ENCODE measurements at places on chromosomes 5 and 9.

GRCh38 chr9:130693426-130694191 lies at the start of gene EXOSC2:
Gene EXOSC2, plus strand, starts transcription at chr9:130693780. Its CDS starts 12 bp downstream, at chr9:130693792.
- DNase-seq, result peak; percentile 92

DNA sequence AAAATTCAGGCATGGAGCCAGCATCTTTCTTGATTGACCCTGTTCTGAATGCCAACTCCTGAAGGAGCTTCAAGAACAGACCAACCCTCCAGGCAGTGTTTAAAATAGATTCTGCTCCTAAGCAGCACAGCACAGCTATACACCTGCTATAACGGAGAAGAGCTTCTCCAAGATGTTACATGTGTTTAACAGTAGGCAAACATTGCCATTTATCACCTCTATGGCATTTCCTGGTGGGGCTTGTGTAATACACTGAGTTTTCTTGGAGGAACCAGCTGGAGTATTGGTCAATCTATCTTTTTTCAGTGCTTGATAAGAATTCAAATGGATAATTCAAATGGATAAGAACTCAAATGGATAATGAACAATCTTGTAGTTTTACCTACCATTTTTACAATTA lies 615.1 kb downstream of the CDH12 start:
- no peak for DNase-seq

GRCh38 chr5:52964138-52964537 lies 25.0 kb upstream of the ITGA2 start:
- no peak for DNase-seq

DNA sequence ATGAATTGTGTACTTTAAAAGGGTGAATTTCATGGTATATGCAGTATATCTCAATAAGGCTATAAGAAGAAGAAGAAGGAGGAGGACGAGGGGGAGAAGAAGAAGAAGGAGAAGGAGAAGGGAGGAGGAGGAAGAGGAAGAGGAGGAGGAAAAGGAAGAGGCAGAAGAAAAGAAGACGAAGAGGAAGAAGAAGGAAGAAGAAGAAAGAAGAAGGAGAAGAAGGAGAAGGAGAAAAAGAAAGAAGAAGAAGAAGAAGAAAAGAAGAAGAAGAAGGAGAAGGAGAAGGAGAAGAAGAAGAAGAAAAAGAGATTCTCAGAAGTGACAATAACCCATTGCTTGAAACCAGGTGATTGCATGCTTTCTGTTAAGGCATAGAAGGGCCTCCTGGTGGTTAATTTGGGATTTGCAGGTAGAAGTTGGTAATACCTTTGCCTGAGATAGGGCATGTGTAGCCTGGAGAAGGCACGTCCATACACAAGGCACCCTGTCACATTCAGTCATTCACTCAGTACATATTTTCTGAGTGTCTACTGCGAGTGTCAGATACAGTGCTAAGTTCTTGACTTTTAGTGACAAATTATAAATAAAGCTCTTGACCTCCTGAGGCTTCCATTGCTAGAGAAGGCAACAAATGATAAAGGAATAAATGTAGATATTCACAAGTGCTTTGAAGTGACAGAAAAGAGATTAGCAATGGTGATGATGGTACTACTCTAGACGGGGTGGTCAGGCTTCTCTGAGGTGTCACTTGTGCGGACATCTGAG lies 231.3 kb downstream of the NPR3 start:
- DNase-seq, result no peak

DNA sequence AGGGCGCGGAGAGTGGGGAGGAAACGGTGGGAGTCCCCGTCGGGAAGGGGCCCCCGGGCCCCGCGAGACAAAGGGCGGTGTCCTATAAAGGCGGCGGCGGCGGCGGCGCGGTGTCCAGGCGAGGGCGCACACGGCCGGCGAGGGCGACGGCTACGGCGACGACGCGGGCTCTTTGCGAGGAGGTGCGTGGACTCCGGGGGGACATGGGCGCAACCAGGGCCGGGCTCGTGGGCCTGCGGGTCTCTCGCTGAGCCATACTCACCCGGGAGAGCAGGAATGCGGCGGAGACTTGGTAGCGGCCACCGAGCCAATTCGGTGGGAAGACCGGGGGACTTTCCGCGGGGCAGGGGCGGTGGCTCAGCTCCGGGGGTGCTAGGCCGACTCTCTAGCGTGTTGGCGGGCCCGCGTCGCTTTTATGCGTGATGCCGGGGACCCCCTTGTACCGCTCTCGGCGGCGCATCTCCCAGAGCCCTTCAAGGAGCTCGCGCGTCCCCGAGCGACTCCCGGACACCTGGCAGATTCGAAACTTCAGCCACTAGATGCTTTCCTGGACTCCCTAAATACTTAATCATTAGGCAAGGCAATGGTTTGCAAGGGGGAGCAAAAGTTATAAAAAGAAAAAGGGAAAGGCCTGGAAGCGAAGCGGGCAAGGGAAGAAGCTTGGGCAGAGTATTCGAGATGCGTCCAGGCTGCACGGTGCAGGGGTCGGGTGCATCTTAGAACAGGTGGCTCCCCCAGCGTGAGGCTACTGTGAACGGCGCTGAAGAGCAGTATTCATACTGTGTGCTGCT lies 5.9 kb upstream of the TAL2 start:
- DNase-seq, result no peak

GRCh38 chr9:89956907-89957306 lies 352.1 kb downstream of the GADD45G start:
- DNase-seq, result no peak

- DNase-seq, result no peak
These were observed 729 bp upstream of the HAND1 start for GRCh38 chr5:154478752-154479159.

- no peak for DNase-seq
These were observed 79.6 kb downstream of the DROSHA start for GRCh38 chr5:31452314-31452713.

GRCh38 chr9:134484479-134484878 lies 157.1 kb upstream of the COL5A1 start:
- DNase-seq, result no peak

GRCh38 chr9:13137426-13137825 lies 142.1 kb downstream of the MPDZ start:
- DNase-seq, result no peak

GRCh38 chr9:33288828-33289483 lies 1.4 kb upstream of the NFX1 start:
- DNase-seq, result no peak

DNA sequence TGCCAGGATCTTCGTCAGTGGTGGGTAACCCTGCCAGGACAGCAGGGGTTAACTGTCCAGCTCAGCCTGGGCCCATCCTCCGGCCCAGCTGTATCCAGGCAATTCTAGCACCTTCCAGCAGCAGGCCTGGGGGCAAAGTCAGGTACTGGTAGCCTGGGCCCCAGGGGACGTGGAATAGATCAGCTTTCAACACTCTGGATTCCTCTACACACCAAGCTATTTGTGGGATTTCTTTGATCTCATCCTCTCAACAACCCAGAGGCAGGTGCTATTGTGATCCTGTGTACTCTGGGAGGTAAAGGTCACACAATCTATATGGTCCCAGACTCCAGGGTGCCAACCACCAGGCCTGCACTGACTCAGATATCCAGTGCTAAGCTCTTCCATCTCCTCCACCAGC lies 8.7 kb upstream of the SPOUT1 start:
- no peak for DNase-seq

DNA sequence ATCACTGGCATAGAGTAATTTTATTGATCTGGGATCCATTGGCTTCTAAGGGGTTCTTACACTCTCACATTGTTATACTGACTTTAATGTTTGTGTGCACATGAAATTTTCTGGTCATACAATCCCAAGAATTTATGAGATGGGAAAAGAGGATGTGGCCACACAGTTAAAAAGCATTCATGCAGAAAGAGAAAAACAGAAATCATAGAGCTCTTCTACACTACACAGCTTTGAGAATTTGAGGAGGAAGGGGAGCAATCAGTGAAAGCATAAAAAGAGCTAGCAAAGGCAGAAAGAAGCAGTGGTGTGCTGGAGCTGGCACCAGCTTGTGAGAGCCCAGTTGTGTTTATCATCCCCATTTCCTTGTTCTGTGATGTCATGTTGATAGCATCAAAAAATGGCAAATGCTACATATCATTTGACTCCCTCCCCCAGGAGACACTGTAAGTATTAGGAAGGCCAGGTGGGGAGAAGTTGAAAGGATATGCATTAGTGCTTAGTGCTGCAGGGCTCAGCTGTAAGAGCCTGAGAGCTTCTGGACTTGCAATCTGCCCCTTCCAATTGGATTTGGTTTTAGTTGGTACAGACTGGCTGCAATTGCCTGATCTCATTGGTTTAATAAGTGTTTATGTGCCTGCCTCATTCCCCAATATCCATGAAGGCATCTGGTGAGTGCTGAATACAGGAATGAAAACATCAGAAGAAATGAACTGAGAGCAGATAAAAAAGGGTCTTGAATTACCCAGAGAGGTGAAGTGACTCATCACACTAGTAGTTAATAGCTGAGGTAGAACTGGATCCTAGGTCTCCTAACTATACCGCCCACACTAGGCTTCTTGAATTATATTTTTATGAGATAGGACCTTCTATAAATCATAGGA lies 30.9 kb downstream of the RHOBTB3 start:
- no peak for DNase-seq

DNA sequence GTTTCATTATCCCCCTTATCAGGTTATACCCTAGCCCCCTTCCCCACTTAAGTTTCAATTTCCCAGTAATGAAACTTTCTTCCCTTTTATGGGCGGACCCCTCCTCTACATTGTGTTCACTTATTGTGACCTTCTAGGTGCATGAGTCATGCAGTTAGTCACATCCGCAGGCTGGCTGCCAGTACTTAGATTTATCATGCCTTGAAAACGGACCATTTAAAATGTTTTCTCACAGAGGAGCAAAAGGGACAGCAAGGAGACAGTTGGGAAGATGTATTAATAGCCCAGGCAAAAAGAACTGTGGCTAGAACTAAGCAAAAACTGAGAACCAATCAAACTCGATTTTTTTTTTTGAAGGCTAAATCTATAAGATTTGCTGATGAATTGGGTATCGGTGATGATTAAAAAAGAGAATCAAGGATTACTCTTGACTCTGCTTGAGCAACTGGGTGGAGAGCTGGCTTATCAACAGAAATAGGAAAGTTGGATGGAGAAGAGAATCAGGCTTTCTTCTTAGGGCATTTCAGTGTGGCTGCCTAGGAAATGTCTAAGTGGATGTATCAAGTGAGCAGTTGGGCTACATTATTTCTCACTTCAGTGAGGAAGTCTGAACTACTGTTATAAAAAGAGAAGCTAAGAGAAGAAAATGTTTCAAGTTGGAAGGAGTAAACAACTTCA lies 615.0 kb downstream of the HINT1 start:
- no peak for DNase-seq

DNA sequence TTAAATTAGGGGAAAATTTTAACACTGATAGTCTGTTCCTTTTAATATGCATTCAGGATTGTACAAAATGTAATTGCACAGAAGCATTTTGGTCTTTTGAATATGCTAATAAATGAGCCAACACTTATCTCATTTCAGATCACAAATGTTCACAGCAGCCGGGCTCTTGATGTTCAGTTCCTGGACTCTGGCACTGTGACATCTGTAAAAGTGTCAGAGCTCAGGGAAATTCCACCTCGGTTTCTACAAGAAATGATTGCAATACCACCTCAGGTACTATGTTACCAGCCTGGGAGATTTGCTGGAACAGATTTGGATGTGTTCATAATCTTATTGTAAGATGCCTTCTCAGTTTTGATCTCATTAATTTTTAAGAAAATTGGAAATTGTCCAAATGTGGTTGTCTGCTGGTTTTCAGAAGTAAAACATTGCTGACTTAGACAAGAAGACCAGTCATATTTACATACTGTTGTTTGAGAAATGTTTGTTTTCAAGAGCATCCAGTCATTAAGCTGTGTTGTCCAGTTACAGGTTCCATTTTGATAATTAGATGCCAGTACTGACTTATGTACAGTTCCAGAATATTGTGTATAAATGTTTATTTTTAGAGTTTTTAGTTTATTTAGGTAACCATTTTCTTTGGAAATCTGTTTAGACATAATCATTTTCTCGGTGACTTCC lies 23.0 kb upstream of the TMOD1 start:
- no peak for DNase-seq

DNA sequence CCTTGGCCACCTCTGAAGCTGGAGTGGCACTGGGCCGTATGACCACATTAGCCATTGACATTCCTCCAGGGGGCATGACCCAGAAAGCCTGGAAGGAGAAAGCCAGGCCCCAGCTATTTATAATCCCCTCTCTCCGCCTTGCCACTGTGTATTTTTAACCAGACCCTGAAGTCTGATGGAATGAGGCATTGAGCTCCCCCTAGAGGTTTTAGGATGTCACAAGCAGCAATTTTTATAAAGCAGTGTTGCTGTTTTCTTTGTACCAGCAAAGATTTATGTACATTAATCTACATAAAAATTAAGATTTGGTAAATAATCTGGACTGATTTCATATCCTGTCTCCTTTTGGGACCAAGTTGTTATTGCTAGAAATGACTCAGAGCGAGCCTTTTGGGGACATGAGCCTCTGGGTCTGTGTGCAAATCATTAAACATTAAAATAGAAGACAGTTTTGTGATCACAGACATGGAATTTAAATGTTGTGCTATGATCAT lies 127.1 kb downstream of the TRIO start:
- no peak for DNase-seq

DNA sequence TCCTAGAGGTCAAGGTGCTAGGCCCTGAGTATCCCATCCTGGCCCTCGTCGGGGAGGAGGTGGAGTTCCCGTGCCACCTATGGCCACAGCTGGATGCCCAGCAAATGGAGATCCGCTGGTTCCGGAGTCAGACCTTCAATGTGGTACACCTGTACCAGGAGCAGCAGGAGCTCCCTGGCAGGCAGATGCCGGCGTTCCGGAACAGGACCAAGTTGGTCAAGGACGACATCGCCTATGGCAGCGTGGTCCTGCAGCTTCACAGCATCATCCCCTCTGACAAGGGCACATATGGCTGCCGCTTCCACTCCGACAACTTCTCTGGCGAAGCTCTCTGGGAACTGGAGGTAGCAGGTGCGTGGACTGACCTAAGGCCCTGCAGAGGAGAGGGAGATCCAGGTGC lies 7.9 kb downstream of the BTNL9 start:
- no peak for DNase-seq

GRCh38 chr5:147753765-147754164 lies 28.8 kb downstream of the JAKMIP2 start:
- no peak for DNase-seq

- DNase-seq, result no peak
These were observed 365.9 kb upstream of the SLC30A5 start for GRCh38 chr5:68727931-68728330.

DNA sequence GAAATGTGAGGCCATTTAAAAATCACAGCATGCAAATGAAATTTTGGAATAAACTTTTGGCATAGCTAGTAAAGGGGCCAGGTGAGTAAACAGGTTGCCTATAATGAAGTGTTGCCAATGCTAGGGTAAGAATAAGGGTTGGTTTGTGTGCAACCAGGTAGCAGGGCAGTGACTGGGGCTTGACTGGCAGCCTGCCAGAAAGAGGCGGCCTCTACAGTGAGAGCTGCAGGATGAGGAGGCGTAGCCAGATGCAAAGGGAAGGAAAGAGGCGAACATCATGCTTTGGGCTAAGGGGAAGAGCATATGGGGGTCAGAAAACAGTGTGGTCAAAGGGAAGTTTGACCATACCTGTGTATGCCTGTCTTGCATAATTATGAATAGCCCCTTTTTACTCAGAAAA lies 70.6 kb downstream of the MAST4 start:
- no peak for DNase-seq

Data from stimulated activated CD8-positive, alpha-beta memory T cell treated with anti-CD3 and anti-CD28 coated beads, Interleukin-7, amount 100 ng/mL, for 1 hour (primary cell).